H1 (cell line): ENCODE measurements at places on chromosomes 11 and 22.

DNA sequence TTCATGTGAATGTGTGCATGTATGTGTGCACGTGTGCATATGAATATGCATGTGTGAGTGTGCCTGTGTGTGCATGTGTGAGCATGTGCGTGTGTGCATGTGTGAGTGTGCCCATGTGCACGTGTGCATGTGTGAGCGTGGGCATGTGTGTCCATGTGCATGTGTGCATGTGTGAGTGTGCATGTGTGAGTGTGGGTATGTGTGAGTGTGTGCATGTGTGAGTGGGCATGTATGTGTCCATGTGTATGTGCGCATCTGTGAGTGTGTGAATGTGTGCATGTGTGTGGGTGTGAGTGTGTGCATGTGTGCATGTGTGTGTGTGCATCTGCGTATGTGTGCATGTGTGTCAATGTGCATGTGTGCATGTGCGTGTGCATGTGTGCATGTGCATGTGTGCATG lies 94.7 kb downstream of the ST3GAL4 start:
- H3K4me3 ChIP-seq = no peak overlapping the region
- H3K27ac ChIP-seq = no peak overlapping the region
- H3K36me3 ChIP-seq = no peaks in the 10 kb centered on the region; the same call in 1 of the 2 replicates
- H3K4me1 ChIP-seq = no peaks in the 10 kb centered on the region
- DNase-seq = no peak

- no peak for DNase-seq
- H3K27ac ChIP-seq = no peak overlapping the region
- H3K27me3 ChIP-seq = no peaks in the 10 kb centered on the region
- no peak overlapping the region for H3K4me3 ChIP-seq
Observed at GRCh38 chr11:126229858-126230540, 18.4 kb downstream of the FAM118B start.

DNA sequence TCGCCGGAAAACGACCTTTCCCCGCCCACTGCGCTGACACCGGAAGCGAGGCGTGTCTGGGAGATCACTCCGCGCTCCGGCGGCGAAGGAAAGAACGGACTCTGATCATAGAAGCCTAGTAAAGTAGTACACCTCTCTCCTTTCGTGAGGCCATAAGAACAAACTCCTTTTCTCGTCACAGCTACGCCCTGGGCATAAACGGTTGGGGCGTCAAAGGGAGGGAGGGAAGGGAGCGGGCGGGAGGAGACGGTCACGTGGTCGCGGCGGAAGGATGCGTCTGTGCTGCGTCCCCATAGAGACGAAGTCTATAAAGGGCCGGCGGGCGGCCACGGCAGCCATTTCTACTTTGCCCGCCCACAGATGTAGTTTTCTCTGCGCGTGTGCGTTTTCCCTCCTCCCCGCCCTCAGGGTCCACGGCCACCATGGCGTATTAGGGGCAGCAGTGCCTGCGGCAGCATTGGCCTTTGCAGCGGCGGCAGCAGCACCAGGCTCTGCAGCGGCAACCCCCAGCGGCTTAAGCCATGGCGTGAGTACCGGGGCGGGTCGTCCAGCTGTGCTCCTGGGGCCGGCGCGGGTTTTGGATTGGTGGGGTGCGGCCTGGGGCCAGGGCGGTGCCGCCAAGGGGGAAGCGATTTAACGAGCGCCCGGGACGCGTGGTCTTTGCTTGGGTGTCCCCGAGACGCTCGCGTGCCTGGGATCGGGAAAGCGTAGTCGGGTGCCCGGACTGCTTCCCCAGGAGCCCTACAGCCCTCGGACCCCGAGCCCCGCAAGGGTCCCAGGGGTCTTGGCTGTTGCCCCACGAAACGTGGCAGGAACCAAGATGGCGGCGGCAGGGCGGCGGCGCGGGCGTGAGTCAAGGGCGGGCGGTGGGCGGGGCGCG lies at the start of gene ATF4:
ATF4 (plus strand) TSS at position 337 of the 880 bp plus-strand sequence. CDS start 884 bp downstream, outside the sequence.
- peak within 1 kb of the TSS; percentile 93 for H3K4me3 ChIP-seq
- DNase-seq = no peak
- H3K36me3 ChIP-seq = peaks cover 40% of the 10 kb centered on the region
- peaks cover 3% of the 10 kb centered on the region; the same call in 1 of the 2 replicates for H3K4me1 ChIP-seq

- H3K4me1 ChIP-seq = peaks cover 6% of the 10 kb centered on the region
- no peaks in the 10 kb centered on the region for H3K27me3 ChIP-seq
- peak overlapping the region; percentile 85; the same call in 1 of the 2 replicates for H3K27ac ChIP-seq
- no peaks in the 10 kb centered on the region for H3K36me3 ChIP-seq
- DNase-seq = no peak
Observed at GRCh38 chr11:911031-911889, 650 bp upstream of the CHID1 start.

DNA sequence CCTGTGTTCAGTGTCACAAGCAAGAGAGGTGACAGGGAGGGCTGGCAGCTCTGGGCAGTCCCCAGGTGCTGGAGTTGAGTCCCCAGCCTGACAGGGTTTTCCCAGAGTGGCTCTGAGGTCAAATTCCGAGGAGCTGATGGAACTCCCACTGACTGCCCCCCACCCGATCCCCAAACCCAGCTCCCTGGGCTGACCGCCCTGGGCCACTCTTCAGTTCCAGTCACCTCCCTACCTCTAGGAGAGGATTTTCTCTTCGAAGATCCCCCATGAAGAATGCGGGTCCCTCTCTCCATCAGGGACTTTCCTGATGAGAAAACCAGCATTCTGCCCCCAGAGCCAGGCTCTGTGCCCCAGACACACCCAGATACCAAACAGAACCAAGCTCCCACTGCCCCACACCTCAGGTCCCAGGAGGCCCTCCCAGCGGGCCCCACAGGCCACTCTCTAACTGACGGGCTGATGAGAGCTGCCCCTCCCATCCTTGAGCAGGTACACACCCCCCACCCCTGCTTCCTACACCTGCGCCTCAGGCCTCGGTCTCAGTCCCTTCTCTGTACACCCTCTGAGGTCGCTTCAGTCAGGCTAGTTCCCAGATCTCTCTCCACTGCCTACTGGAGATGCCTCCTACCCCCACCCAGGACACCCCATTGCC lies 12.1 kb upstream of the RAC2 start:
- H3K36me3 ChIP-seq = no peaks in the 10 kb centered on the region
- DNase-seq = no peak
- no peaks in the 10 kb centered on the region for H3K27me3 ChIP-seq
- H3K4me3 ChIP-seq = no peak overlapping the region
- no peak overlapping the region for H3K27ac ChIP-seq

- no peak overlapping the region for H3K27ac ChIP-seq
- H3K4me1 ChIP-seq = 0 out of 2 replicates have a peak, but pooled peaks cover 5% of the 10 kb centered on the region
- H3K4me3 ChIP-seq = no peak overlapping the region
- no peak for DNase-seq
- H3K36me3 ChIP-seq = no peaks in the 10 kb centered on the region
- no peaks in the 10 kb centered on the region for H3K27me3 ChIP-seq
Observed at GRCh38 chr11:79414041-79414440, 26.8 kb downstream of the TENM4 start.

DNA sequence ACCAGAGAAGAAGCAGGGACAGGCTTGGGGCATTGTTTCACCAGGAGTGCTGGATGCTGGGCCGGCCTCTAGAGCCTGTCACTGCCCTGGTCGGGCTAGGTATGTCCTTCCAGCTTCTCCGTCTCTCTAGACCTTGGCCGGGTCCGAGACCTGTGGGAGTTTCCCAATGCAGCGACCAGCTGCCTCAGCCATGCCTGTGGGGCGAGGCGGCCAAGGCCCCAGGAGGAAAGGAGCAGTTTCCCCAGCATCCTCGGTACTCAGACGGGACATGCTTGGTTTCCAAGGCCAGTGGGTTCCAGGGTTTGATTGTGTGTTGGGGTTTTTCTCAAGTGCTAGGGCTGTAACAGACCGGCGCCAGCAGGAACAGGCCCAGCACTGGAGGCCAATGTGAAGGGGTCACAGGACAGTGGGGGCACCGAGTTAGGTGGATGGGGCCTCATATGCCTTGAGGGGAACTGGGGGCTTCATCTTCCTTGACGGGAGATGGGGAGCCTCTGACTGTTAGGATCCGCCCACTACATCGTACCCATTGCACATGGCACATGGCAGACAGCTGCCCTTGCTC lies 339.0 kb downstream of the TBC1D22A start:
- H3K36me3 ChIP-seq = no peaks in the 10 kb centered on the region
- no peak overlapping the region for H3K27ac ChIP-seq
- DNase-seq = no peak
- H3K4me1 ChIP-seq = peaks cover 4% of the 10 kb centered on the region
- H3K4me3 ChIP-seq = no peak overlapping the region

DNA sequence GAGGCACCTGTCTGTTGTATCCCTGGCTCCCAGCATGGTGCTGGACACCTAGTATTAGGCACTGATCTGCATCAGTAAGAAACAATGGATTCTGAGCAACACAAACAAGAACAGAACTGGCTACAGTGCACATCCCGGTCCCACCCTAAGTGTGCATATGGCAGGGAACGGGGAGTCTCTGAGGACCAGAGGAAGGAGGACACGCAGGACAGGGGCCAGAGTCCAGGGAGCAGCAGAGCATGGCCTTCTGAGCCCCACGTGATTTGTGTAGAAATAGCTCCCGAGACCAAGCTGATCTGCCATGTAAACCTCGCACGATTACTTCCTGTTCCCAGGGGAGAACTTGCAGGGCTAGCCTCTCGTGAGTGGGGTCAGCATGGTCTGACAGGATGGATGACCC lies 12.7 kb upstream of the SNX32 start:
- no peak for DNase-seq
- H3K27me3 ChIP-seq = peaks cover 5% of the 10 kb centered on the region

DNA sequence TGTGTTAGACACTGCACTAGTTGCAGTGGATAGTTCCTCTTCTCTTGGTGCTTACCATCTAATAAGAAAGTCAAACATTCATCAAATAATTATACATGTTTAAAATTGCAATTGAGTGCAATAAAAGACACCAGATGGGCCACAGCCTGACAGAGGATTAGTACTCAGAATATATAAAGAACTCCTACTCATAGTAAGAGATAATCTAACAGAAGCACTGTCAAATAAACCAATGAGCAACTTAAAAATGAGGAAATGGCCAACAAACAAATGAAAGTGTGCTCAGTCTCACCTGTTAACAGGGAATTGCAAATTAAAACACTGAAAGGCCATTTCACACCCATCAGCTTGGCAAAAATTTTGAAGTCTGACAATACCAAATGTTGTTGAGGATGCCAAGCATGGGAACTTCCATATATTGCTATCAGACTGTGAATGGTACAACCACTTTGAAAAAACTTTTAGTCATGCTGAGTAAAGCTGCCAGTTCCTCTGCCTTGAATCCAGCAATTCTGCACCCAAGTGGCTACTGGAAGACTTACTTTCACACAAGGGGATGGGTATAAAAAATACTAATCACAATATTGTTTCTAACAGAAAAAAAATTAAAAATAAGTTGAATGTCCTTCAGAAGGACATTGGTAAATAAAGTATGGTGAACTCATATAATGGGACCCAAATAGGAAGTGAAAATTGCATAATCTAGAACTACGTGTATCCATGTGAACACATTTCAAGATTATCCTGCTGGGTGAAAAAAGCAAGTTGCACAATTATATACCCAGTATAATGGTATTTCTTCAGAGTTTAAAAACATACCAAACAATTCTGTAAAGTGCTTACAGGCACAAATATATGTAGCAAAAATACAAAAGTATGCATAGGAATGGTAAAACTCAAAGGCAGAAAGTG lies 41.4 kb upstream of the CREB3L1 start:
- H3K36me3 ChIP-seq = no peaks in the 10 kb centered on the region
- DNase-seq = no peak
- peaks cover 4% of the 10 kb centered on the region for H3K27me3 ChIP-seq
- H3K4me3 ChIP-seq = no peak overlapping the region

DNA sequence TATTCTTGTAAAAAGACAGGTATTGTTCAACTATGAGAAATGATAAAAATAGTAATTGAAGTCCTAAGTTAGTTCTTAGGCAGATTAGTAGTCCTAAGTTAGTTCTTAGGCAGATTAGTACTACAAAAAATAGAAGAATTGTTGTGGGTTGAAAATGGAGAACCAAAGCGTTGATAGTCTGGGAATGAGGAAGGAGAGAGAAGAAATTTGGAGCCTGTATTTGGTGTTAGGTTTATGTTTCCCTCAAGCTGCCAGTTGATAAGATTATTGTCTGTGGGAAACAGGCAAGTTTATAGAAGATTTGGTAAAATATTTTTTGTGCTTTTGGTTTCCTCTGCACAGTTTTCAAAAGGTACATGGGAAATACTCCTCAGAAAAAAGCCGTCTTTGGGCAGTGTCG lies 3.6 kb downstream of the BCO2 start:
- no peaks in the 10 kb centered on the region for H3K27me3 ChIP-seq
- H3K27ac ChIP-seq = no peak overlapping the region
- no peak for DNase-seq
- no peak overlapping the region for H3K4me3 ChIP-seq

DNA sequence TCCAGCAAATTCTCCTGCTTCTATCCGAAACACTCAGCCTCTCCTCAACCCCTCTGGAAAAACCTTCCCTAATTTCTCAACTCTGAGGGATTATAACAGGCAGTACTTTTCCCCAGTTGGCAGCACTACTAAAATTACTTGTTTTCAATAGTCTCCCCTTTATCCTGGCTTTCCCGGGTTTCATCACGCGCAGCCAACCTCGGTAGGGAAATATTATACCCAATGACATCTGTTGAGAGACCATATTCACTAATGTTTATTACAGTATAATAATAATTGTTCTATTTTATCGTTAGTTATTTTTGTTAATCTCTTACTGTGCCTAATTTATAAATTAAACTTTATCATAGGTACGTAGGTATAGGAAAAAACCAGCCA lies 330 bp upstream of the POLD3 start:
- no peak overlapping the region for H3K27ac ChIP-seq
- no peak for DNase-seq
- H3K4me3 ChIP-seq = peak overlapping the region; percentile 99
- no peaks in the 10 kb centered on the region for H3K36me3 ChIP-seq

DNA sequence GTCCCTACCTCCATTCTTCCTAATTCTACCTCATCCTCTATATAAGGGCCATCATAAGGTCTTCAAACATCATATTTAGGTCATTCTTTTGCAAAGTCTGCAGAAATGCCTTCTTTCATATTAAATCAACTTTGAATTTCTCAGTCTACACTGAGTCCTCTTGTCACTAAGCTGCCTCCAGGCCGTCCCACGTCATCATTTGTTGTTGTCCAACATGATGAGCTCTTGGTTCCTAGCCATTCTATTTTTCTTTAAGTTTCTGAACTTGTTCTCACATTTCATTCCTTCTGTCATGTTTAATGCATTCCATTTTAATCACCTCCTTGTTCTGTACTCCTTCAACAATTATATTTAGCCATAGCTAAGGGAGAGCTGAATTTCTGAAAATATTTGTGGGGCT lies 59.2 kb upstream of the PGR start:
- no peaks in the 10 kb centered on the region for H3K27me3 ChIP-seq
- no peak overlapping the region for H3K4me3 ChIP-seq
- no peak overlapping the region for H3K27ac ChIP-seq
- DNase-seq = no peak
- H3K36me3 ChIP-seq = no peaks in the 10 kb centered on the region

DNA sequence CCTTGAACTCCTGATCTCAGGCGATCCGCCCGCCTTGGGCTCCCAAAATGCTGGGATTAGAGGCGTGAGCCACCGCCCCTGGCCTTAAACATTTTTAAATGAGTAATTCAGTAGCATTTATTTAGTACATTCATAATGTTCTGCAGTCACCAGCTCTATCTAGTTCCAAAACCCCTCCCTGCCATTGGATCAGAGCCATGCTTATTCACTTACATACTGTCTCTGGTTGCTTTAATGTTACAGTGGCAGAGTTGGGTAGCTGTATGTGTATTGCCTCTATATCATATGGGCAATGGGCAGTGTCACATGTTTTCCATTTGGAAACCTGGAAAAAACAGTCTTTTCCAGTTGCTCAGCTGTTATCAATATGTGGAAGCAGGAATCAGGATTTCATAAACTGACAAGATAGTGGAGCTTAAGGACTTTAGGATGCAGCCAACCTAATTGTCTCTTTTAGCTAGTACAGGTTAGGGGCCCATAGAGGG lies 10.5 kb downstream of the COA4 start:
- H3K4me3 ChIP-seq = no peak overlapping the region
- 0 out of 2 replicates have a peak, but pooled peaks cover 7% of the 10 kb centered on the region for H3K36me3 ChIP-seq
- no peaks in the 10 kb centered on the region for H3K27me3 ChIP-seq
- no peak for DNase-seq
- H3K4me1 ChIP-seq = no peaks in the 10 kb centered on the region
